Right lung (tissue), 10 donors: ENCODE measurements at places on chromosomes 3 and 15. TPM values are rescaled to one million over a fixed set of nuclear protein-coding genes. Genes with fewer than 3 reads are reported as not detected.

DNA sequence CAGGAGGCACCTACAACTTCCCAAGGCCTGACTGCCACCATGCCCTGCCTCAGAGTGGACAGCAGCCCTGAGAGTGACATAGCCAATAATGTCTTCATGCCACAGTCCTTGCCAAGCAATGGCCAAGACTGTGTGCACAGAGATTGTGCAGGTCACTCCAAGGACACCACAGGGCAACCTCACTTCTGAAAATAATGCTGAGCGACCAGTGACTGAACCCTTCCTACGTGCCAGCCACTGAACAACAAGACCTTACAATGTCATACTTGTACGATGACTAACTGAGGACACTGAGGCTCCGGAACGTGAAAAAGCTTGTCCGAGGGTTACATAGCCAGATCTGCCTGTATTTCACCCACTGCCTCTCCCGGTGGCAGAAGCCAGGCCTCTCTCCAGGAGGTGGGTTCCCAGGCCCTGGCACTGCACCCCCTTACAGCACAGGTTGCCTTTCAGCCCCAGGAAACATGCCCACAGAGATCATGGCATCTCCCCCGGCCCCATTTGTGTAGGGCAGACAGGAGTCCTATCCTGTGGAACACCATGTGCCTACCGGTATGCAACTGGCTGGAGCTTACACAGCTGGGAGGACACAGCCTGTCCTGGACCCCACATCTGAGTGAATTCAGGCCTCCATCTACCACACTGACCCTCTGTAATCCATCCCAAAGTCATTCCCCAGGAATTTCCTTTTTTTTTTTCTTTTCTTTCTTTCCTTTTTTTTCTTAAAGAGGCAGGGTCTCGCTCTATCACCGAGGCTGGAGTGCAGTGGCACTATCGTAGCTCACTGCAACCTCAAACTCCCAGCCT is 72.3 kb downstream of the SLC12A8 start:
- DNase-seq = no peak

DNA sequence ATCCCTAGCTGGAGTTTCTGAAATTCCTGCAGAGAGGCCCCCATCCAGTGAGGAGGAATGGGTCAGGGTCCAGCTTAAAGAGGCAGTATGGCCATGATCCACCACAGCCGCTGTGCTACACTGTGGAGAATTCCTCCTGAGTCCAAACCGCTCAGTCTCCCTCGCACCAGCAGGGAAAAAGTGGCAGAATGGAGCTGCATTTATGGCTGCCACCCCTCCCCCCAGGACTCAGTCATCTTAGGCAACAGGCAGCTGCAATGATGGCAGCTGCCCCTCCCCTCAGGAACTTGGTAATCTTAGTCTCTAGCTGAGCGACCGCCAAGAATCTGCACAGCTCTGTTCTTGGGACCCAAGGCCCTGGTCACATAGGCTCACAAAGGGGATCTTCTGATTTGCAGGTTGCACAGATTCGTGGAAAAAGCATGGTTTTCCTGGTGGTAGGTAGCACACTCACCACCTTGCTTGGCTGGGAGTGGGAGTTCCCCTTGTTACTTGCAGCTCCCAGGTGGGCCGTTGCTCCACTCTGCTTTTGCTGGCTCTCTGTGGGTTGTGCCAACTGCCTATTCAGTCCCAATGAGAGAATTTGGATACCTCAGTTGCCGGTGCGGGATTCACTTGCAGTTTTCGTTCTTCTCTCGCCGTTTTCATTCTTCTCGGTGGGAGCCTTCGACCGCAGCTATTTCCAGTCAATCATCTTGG is 204.1 kb downstream of the STXBP5L start:
- no peak for DNase-seq

GRCh38 chr3:123543950-123544349 is 40.9 kb downstream of the HACD2 start:
- no peak for DNase-seq

Gene DCLK3
- polyA plus RNA-seq = 1.4 TPM

GRCh38 chr15:57144448-57144847 is 226.0 kb downstream of the TCF12 start:
- DNase-seq = no peak

DNA sequence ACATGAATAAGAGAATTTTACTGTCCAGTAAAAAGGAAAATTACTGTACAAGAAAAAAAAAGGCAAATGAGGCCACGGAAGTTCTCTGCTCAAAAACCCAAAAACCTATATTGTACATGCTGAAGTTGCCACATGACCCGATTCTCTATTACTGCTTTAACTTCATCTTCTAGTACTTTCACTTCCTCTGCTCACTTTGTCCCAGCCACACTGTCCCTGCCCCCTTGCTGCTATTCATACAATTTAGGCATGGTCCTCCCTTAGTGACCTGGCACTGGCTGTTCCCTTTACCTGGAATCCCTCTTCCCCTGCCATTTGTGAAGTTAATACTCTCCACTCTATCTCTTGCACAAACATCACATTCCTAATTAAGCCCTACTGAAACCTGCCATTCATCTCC is 457.4 kb downstream of the MAGI1 start:
- no peak for DNase-seq

GRCh38 chr3:23496165-23496564 is 293.0 kb downstream of the UBE2E2 start:
- no peak for DNase-seq

Gene PARP15
- 1.1 TPM for polyA plus RNA-seq

- DNase-seq = no peak
These were observed 76.4 kb downstream of the GAP43 start for GRCh38 chr3:115699706-115700105.

Gene ITGB5
- 58.0 TPM for polyA plus RNA-seq

Gene ESYT3
- polyA plus RNA-seq = 25.6 TPM

GRCh38 chr3:40186508-40186907 is 123.0 kb upstream of the EIF1B start:
- DNase-seq = no peak

DNA sequence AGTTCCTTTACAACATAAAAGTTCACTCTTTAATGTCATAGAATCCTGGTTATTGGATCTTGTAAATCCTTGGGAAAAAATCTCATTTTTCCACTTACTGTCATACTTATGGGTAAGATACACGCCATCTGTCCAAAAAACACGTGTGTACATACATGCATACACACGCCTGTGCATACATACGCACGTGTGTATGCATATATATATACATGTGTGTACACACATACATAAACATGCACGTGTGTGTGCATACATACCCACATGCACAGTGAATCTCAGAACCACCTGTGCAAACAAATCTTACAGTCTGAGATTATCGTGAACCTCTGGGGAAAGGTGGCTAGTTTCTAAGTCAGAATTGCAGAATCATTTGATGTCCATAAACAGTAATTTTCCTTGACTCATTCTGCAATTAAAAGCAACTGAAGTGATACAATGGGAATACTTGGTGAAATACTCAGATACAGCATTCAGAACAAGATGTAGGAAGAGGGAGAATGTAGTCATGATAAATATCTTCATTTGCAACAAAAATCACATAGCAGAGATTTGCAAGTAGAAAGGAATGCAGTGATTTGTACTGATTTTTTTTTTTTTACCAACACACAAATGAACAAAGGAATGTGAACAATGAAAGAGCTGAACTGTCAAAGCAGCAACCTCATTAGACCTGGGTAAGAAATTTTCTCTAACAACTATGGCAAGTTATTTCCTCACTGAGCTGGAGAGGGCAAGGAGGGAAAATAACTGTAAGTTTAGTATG is 160.6 kb upstream of the POU1F1 start:
- DNase-seq = no peak

DNA sequence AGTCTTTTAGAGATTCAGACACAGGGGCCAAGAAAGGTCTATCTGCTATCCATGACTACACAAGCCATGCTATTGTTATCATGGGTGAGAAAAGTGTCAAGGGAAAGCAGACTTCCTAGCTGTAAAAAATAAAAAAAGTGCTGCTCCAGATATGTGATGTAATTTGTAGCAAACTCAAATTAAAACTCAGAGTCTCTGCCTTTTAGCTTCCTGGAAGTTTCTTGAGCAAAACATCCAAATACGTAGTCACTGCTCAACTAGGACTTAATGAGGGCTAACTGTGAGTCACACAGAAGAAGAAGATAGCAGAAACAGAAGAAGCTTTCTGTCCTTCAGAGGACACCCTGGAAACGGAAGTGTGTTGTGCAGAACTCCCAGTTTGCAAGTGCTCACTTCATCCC is 393.4 kb upstream of the NR2F2 start:
- no peak for DNase-seq

DNA sequence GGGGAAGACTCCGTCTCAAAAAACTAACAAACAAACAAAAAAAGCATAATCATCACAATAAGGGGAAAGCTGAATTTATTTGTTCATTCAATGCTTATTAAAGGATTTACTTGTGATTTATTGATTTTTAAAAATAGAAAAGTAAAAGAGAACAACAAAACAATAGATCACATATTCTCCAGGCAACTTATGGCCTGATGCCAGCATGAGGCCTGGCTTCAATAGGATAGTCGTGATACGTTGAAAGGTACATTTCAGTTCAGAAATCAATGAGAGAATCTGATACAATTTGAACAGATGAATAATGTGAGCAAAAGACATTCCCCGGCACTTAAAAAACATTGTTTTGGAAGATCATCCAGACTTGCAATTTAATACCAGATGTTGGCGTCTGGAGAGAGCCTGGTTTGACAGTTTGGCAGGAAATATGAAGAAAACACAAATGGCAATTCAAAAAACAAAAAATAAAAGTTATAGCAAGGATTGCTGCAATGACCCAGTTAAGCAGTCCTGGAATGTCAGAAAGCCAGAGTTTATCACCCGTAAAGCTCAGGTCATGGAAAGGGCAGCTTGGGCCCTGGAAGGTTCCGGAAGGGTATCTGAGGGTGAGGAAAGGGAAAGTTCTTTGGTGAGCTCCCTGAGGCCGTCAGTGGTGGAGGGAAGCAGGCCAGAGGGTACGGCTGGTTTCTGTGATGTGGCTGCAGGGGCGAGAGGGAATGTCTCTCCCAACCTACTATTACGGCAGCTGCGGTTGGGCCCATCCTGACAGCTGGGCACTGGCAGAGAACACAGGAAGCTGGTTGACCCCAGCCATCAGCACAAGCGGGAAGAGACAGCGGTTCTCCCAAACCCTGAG is 230.2 kb upstream of the HES1 start:
- peak; percentile 52 for DNase-seq

- no peak for DNase-seq
These were observed 600.8 kb downstream of the FOXP1 start for GRCh38 chr3:70982700-70983140.

Gene SEMA3G
- 8.2 TPM for polyA plus RNA-seq

GRCh38 chr3:124563376-124563775 is 166.9 kb upstream of the UMPS start:
- DNase-seq = no peak

DNA sequence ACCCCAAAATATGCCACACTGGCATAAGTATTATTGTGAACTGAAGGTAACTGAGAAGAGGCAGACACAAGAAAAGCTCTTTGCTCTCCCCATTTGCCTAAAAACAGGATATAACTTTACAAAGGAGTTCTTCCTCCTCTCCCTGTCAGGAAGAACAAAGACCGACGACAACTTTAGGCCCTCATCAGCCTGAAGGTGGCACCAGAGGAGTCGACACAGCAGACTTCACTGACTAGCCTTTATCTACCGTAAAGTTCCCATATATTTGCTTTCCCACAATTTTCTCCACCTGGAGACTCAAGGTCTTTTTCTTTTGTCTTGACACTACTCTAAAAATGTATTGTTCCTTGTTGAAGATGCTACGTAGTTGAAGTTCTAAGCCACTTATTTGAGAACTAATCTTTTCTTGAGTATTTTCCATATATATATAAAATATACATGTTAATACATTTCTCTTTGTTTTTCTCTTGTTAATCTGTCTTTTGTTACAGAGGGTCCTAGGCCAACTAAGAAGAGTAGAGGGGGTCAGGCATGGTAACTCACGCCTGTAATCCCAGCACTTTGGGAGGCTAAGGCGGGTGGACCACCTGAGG is 16.2 kb upstream of the XIRP1 start:
- peak; percentile 15 for DNase-seq

- DNase-seq = no peak
These were observed 19.7 kb downstream of the CEMIP start for GRCh38 chr15:80798911-80799310.

- no peak for DNase-seq
These were observed 15.4 kb downstream of the DPH3 start for GRCh38 chr3:16249336-16249735.

Gene EPB42
- 2.7 TPM for polyA plus RNA-seq

GRCh38 chr3:70992562-70993204 is 590.8 kb downstream of the FOXP1 start:
- no peak for DNase-seq

DNA sequence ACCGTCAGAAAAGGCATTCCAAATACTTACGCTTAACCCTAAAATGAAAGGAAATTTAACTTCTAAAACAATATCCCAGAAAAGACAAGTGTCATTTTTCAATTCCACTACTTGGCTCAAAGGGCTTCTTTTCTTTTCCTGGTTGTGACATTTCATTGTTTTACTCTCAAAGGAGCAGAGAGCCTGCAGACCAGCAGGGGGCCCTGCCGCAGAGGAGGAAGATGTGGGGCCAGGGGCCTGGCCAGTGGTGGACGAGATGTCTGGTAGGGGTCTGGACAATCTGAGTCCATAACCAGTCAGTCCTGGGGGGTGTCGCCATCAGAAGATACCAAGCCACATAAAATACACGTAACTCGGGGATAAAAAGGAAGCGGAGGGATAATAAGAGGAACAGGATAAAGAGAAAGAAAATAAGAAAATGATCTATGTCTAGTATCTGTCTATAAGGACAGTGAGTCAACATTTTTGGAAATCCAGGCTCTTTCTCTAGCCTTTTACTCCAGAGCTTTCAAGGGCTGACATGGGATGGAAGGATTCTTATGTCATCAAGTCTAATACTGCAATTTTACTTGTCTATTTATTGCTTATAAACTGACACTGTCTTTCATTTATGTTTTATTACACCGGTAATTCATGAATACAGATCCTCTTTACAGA is 54.2 kb upstream of the ARHGEF3 start:
- no peak for DNase-seq

Gene CFAP91
- 11.9 TPM for polyA plus RNA-seq

- DNase-seq = no peak
These were observed 210.3 kb downstream of the ULK4 start for GRCh38 chr3:41751597-41751996.

Gene ADAMTSL3
- 30.4 TPM for polyA plus RNA-seq

Gene LEKR1
- polyA plus RNA-seq = 3.0 TPM

DNA sequence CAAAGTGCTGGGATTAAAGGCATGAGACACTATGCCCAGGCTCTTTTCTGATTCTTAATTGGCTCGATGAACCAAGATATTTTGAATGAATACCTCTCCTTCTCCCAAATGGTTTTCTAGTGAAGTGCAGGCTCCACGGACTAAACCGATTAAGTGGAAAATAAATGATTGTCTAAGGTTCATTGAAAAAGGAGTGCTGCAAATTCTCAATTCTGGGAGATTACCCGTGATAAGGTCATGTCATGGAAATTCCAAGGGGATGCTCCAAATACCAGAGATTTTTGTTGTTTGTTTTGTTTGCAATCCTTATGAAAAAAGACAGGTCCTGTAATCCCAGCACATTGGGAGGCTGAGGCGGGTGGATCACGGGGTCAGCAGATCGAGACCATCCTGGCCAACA is 406.9 kb upstream of the TBL1XR1 start:
- DNase-seq = no peak

Gene PLCH1
- polyA plus RNA-seq = 23.4 TPM

Gene CHDH
- polyA plus RNA-seq = 3.5 TPM
